ENCODE measurements at places on chromosomes 5 and 9. TPM values are rescaled to one million over a fixed set of nuclear protein-coding genes. Genes with fewer than 3 reads are reported as not detected.

Gene LRRC26
- polyA plus RNA-seq: 0.37 TPM

Gene FLT4
- polyA plus RNA-seq: 12.6 TPM

Gene COL15A1
- polyA plus RNA-seq: 2.9 TPM

Gene FOXD4L6
- polyA plus RNA-seq: 0.05 TPM

Gene NIM1K
- 3.1 TPM for polyA plus RNA-seq

Gene ARL14EPL
- polyA plus RNA-seq: not detected

Gene BTNL8
- 7.2 TPM for polyA plus RNA-seq

Gene RALGPS1
- polyA plus RNA-seq: 3.5 TPM

Gene MAP1B
- polyA plus RNA-seq: 2.7 TPM

Gene SV2C
- 0.01 TPM for polyA plus RNA-seq

Gene ACTL7A
- not detected for polyA plus RNA-seq

Gene C9orf153
- polyA plus RNA-seq: 0.26 TPM

Gene ALDH1A1
- polyA plus RNA-seq: 168 TPM

Gene SIT1
- polyA plus RNA-seq: 0.87 TPM

Gene SPATA31C1
- not detected for polyA plus RNA-seq

Gene TTF1
- polyA plus RNA-seq: 14.0 TPM

Gene SPINK6
- 0.25 TPM for polyA plus RNA-seq

Gene SLC28A3
- 0.59 TPM for polyA plus RNA-seq

Gene SHB
- polyA plus RNA-seq: 13.9 TPM

Gene CNTNAP3
- polyA plus RNA-seq: 0.94 TPM

Gene PTPN3
- polyA plus RNA-seq: 9.1 TPM

Gene TSLP
- 1.1 TPM for polyA plus RNA-seq

Gene CCDC112
- 3.5 TPM for polyA plus RNA-seq

Gene CTXN3
- polyA plus RNA-seq: not detected

Gene NEUROG1
- not detected for polyA plus RNA-seq

Data from lung (tissue), 17 donors.